ENCODE measurements at places on chromosomes 4 and X. TPM values are rescaled to one million over a fixed set of nuclear protein-coding genes. Genes with fewer than 3 reads are reported as not detected.

Gene HSFX3
- 0.74 TPM for total RNA-seq

Gene GLOD5
- total RNA-seq, result 0.41 TPM

Gene RPL39
- total RNA-seq, result 2,412 TPM

Gene CPLX1
- total RNA-seq, result 2.5 TPM

Gene IL1RAPL1
- 0.23 TPM for total RNA-seq

Gene SOD3
- total RNA-seq, result 227 TPM

Gene PFKFB1
- 1.0 TPM for total RNA-seq

Gene AMBN
- total RNA-seq, result not detected

Gene FAM114A1
- 117 TPM for total RNA-seq

Gene TMPRSS11B
- total RNA-seq, result not detected

Gene GAGE13
- not detected for total RNA-seq

Gene USP9X
- 47.9 TPM for total RNA-seq

Gene GPC3
- 2.7 TPM for total RNA-seq

Gene IL3RA
- total RNA-seq, result 3.3 TPM

Gene TCEAL9
- total RNA-seq, result 49.8 TPM

Gene TRIM75
- total RNA-seq, result not detected

Gene HNRNPDL
- 177 TPM for total RNA-seq

Gene VCX
- 10.2 TPM for total RNA-seq

Gene GRIA2
- total RNA-seq, result 0.91 TPM

Gene CLGN
- total RNA-seq, result 42.1 TPM

Gene TBC1D8B
- 17.4 TPM for total RNA-seq

Gene TMEM165
- total RNA-seq, result 183 TPM

Gene CDKL5
- total RNA-seq, result 18.8 TPM

Gene TREX2
- 5.8 TPM for total RNA-seq

Gene GLRA3
- total RNA-seq, result not detected

Gene SLC39A8
- total RNA-seq, result 19.2 TPM

Gene ERAS
- total RNA-seq, result not detected

Gene VSIG4
- 14.5 TPM for total RNA-seq

Gene SPCS3
- total RNA-seq, result 41.7 TPM

Gene SOX3
- 10.5 TPM for total RNA-seq

Gene PDLIM3
- total RNA-seq, result 78.7 TPM

Gene FAM90A26
- not detected for total RNA-seq

Gene TBX22
- total RNA-seq, result 46.5 TPM

Gene TLR2
- 8.9 TPM for total RNA-seq

Gene IBSP
- total RNA-seq, result not detected

Gene MAGEA12
- 5.6 TPM for total RNA-seq

Gene CLDN2
- total RNA-seq, result not detected

Gene NXF2
- not detected for total RNA-seq

Gene ACSL1
- 157 TPM for total RNA-seq

Gene TMEM31
- total RNA-seq, result 7.6 TPM

Gene SLC4A4
- 89.2 TPM for total RNA-seq

Gene TEX11
- not detected for total RNA-seq

Gene SLBP
- 46.7 TPM for total RNA-seq

Gene FAM47A
- total RNA-seq, result 0.17 TPM

Gene PSAPL1
- total RNA-seq, result 0.05 TPM

Gene NDST4
- 0.14 TPM for total RNA-seq

Gene AADAT
- 31.2 TPM for total RNA-seq

Gene VAMP7
- 31.6 TPM for total RNA-seq

Gene ETNPPL
- not detected for total RNA-seq

Gene DGAT2L6
- total RNA-seq, result not detected

Gene AFM
- total RNA-seq, result not detected

Gene HEPH
- total RNA-seq, result 6.9 TPM

Gene SMIM10L2A
- 14.8 TPM for total RNA-seq

Gene ZNF732
- total RNA-seq, result 0.14 TPM

Gene RAPGEF2
- 29.2 TPM for total RNA-seq

Gene ARMCX6
- total RNA-seq, result 27.3 TPM
